Sigmoid colon (tissue), 7 donors: ENCODE measurements at places on chromosomes 5 and 9.

- no peak for DNase-seq
Measured at GRCh38 chr5:174733836-174734235, 9.5 kb downstream of the MSX2 start.

DNA sequence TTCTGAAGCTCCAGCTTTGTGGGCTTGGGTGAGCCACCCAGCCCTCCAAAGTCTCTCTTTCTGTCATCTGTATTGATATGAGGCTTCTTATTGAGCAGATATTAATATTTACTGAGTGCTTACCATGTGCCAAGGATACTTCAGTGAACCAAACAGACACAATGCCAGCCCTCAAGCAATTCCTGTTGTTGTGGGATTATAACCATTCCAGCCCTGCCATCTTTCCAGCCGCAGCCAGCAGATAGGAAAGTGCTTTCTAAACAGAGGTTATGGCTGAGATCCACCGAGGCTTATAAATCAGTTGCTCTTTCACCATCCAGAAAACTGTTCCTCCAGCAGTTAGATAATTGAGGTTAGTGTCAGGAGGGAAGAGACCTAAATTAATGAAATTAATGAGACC lies 137.7 kb upstream of the ALDH1B1 start:
- DNase-seq = no peak

GRCh38 chr5:448766-449090 lies 5.8 kb downstream of the EXOC3 start:
- DNase-seq = no peak

GRCh38 chr5:58462623-58463230 lies 2.8 kb upstream of the PLK2 start:
- DNase-seq = no peak

DNA sequence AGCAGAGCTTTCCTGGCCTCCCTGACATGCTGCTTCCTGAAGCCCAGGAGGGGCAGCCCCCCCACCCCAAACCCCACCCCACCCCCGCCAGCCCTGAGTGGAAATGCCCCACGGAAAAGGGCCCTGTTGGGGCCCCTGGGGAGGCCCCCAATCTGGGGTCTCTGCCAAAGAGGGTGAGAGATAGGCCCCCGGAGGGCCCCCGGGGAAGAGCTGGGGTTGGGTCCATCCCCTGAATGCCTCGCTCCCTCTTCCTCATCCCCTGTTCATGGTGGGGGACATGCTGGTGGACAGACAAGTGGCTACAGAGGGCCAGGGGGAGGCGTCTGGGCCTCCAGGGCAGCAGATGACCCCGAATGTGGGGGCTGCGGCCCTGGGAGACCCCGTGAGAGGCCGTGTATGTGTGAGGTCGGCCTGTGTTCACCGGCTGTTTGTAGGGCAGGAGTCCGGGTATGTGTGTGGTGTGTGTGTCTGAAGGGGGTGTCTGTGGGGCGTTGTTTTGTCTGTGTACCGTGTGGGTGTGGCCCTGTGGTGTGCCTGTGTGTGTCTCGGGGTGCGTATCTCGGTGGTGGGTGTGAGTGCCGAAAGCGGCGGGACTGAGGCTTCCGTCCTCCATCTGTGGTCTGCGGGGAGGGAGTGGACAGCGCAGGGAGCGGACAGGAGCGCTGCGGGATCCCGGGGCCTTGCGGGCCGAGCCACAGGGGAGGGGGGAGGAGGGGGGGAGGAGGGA lies 11.3 kb downstream of the C9orf50 start:
- DNase-seq = no peak

- DNase-seq = no peak
Measured at GRCh38 chr5:128714551-128714950, 176.5 kb upstream of the FBN2 start.

GRCh38 chr5:95841914-95842812 lies 19.6 kb upstream of the GLRX start:
- peak; percentile 89 for DNase-seq

- DNase-seq = no peak
Measured at GRCh38 chr5:170333161-170333910, 35.8 kb upstream of the LCP2 start.

DNA sequence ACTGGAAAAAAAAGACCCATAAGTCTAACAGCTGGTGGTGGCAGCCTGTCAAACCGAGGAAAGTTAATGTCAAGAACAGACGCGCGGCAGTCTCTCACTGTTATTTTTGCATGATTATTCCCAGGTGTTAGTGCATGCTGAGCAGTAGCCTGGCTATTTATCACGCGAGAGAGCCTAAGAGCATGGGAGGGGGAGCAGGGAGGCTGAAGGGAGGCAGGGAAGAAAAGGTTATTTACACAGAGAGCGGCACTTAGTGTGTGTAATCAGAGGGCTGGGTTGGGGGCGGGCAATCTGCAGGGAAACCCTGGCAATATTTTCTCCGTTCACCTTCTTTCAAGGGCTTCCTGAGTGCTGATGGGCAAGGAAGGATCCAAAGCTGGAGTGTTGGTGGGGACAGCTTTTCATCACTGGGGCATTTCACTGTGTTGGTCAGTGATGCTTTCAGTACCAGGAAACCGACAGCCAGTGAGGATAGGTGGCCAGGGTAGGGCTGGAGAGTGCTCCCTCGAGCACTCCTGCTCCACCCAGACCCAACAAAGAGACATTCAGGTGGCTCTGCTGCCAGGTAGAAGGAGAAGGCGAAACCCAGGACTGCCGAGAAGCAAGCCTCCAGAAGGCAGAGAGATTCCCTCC lies 39.6 kb downstream of the ZNF608 start:
- DNase-seq = no peak

DNA sequence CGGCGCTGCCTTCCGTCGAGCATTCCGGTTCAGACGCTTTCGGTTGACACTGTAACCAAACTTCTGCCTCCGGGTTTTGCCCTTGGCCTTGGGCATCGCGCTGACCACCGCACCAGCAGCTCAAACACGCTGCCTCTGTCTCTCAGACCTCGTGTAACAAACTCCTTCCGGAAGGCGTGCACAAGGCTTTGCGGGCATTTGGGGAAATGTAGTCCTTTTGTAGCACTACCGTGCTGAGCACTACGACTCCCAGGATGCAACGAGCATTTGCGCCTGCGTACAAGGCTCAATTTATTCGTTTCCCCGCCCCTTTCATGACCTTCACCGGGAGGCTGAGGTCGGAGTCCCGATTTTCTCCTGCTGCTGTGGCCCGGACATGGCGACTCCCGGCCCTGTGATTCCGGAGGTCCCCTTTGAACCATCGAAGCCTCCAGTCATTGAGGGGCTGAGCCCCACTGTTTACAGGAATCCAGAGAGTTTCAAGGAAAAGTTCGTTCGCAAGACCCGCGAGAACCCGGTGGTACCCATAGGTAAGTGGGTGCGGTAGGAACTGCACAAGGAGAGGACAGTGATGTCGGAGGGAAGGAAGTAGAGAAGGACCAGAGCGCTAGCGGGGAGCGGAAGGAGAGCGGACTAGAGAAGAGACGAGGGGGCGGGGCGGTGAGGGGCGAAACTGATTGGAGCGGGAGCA lies at the start of the genes HIGD2A and NOP16:
TSS of gene HIGD2A (plus strand) at position 308 of the 691 bp plus-strand sequence. CDS start at position 377, 69 bp downstream.
TSS of gene NOP16 (minus strand) at position 155 of the 691 bp plus-strand sequence. CDS start at position 96, 59 bp downstream.
- DNase-seq = peak; percentile 100

DNA sequence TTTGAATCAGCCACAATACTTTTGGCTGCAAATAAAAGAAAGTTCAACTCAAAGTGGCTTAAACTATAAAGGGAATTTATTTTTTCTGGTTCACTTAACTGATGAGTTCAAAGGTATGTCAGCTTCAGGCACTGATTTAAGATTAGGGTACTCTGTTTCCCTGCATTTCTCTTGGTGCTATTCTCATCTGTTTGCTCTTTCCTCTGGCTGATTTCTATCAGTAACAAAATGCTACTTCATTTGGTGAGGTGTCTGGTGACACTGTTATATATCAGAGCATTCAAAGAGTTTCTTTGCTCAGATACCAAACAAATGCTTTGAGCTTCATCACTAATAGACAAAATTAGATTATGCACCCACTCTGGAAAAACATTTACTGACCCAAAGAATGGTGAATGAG lies 65.9 kb upstream of the HTR4 start:
- DNase-seq = no peak

DNA sequence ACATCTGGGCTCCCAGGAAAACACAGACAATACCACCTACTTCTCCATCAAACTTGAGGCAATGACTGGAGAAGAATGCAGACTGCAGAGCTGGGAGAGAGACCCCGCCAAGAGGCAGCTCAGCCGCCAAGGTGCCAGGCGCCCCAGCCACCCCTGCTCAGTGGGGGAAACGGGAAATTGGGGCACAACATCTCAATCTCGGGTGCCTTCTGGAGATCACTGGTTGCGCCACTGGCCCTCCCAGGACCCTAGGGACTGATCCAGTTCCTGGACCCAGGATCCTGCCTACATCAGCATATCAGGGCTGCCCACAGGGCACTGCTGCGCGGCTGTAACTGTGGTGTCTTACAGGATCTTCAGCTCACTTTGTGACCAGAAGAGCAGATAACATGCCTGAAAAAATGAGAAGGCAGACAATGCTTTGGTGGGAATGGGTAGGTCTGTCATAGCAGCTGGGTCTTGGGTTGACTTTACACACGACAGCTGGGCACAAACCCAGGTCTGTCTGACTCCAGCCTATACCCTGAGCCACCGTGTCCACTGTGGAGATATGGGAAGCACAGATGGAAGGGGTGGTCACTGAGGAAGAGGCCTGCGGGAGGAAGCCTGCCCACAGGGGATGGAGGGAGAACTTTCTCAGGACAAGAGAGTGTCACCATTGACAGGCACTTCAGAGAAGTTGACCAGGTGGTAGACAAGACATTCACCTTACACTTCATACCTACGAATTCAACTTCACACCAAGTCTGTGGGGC lies 135.2 kb upstream of the RAPGEF1 start:
- no peak for DNase-seq

- DNase-seq = no peak
Measured at GRCh38 chr9:95030920-95031642, 286.4 kb downstream of the FANCC start.

- no peak for DNase-seq
Measured at GRCh38 chr5:68653471-68653870, 437.9 kb downstream of the PIK3R1 start.

DNA sequence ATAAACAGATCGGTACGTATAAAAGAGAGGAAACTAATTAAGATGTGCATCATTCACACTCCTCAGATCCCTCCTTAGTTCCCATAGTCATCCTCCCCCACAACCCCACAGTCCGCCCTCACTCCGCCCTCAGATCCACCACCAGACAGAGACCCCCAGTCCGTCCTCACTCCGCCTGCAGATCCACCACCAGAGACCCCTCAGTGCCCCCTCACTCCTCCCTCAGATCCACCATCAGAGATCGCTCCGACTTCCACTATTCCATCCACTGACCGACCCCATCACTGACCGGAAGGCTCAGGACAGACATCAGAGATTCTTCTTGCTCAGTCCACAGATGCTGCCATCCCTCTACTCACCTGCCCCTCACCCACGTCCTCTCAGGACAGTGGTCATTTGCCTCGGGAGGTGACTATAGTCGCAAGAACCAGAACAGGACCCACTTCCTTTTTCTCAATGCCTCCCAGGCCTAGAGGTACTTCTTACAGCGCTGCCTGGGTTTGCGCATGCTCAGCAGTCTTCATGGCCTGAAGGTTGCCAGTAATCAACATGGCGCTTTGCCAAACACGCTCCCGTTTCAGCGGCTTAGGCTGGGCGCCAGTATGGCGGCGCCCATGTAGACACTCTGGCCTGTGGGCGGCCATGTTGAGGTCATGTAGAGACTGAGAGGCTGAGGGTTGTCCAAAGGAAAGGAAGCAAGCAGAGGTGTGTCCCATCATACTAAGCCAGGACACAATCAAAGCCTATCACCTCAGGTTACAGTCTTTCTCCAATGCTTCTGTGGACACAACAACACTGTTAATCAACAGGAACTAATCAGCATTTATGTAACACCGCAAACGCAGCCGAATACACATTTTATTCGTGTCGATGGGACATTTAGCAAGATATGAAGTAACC lies at the start of gene ZNF484:
TSS of gene ZNF484 (minus strand) at position 508 of the 900 bp plus-strand sequence. CDS start 3,009 bp downstream, outside the sequence.
- DNase-seq = peak; percentile 98

- DNase-seq = no peak
Measured at GRCh38 chr5:124697501-124697900, 48.9 kb downstream of the ZNF608 start.
